DMS53 (cell line): ENCODE measurements at places on chromosomes 3 and 15.
A peak's percentile ranks its signal among the peaks of the same experiment; 100 is the strongest.

GRCh38 chr3:165521131-165521871 lies 315.9 kb downstream of the BCHE start:
- no peak for DNase-seq

GRCh38 chr3:3907023-3907422 lies 107.8 kb downstream of the LRRN1 start:
- DNase-seq, result no peak

DNA sequence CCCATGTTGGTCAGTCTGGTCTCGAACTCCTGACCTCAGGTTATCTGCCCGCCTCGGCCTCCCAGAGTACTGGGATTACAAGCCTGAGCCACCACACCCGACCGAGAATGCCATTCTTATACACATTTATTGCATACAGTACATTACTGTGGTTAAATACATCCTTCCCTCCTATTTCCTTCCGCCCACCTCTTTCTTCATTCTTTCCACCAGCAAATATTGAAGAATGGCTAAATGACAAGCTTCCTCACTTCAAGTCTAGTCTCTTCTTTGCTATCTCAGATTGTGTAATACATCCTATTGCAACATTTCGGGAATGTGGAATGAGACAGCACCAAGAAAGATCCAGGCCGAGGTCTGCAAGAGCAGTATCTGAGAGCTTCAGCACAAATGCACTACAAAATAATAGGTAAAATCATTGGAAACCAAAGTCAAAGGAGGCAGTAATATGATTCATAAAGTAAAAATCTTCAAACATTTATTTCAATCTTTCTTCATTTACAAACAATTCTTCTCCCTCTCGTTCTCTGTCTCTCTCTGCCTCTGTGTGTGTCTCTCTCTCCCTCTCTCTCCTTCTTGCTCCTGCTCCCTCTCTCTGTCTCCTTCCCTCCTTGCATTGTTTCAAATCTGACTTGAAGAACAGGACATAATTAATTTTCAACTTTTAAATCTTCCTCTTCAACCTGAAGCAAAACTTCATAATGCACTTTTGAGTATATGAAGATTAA lies 94.7 kb upstream of the TGFBR2 start:
- no peak for DNase-seq

DNA sequence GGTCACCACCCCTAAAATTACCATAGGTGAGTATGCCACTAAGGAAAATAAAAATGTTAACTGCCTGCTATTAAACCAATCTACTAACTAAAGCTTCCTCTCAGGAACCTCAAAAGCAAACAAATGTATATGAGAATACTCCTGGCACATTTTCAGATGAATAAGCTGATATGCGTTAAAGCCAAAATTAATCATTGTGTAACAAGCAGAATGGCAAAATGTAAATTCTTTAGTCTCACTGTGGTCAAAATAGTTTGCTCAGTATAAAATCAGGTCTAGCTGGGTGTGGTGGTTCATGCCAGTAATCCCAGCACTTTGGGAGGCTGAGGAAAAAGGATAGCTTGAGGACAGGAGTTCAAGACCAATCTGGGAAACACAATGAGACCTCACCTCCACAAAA lies 53.6 kb downstream of the SUMF1 start:
- DNase-seq, result no peak

- no peak for DNase-seq
These were observed 230.4 kb downstream of the PLCL2 start for GRCh38 chr3:17115186-17115585.

DNA sequence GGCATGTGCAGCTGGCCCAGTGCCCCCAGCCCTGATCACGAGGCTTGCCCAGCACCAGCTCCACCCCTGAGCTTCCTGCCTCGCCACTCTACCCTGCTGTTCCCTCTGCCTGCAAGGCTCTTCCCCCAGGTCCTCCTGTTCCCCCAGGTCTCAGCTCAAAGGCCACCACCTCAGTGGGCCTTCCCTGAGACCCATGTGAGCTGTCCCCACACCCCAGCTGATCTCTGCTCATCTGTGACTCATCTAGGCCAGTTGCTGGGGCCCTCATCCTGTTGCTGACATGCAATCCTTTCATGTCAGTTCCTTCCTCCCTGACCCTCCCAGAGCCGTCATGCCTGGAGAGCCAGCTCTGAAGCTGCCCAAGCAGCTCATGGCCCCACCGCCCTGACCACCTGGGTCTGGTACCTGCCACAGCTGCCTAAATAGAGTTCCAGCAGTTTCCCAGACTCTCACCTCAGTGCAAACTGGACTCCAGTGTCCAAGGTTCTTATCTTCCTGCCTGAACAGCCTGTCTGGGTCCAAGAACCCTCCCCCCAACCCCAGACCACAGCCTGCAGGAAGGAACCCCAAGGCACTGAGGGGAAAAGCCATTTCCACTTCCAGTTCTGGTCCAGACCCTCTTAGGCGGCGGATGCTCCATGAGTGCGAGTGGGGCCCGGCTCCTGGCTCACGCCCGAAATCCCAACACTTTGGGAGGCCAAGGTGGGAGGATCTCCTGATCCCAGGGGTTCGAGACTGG lies 116.6 kb upstream of the IQSEC1 start:
- peak; percentile 40 for DNase-seq
